ENCODE measurements at places on chromosomes 12 and 14. TPM values are rescaled to one million over a fixed set of nuclear protein-coding genes. Genes with fewer than 3 reads are reported as not detected.
A peak's percentile ranks its signal among the peaks of the same experiment; 100 is the strongest.

ATP5F1B gene
- 1,064 TPM for total RNA-seq

LMO3 gene
- total RNA-seq = 22.2 TPM

MGST1 gene
- total RNA-seq = 285 TPM

DNA sequence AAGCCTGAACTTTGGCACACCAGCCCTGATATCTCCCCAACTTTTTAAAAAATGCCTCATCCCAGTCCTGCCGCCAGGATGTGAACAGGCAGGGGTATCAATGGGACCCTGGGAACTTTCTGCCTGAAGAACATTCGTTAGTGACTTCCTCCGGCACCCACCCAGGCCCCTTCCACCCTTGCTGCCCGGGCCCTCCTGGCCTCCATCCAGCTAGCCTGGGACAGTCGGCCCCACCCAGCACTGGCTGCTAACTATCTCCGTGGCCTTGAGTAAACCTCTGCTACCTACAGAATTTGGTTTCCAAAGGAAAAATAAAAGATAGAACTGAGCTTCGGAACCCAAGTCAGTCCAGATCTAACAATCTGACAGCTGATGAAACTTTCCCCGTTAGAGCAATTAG is 14.3 kb downstream of the SCARB1 start:
- H3K27me3 ChIP-seq = no peaks in the 10 kb centered on the region
- H3K36me3 ChIP-seq = peaks cover 8% of the 10 kb centered on the region
- peaks cover 2% of the 10 kb centered on the region for H3K4me1 ChIP-seq

- H3K4me1 ChIP-seq = peaks cover 23% of the 10 kb centered on the region
- DNase-seq = no peak
- peak overlapping the region; percentile 16 for H3K4me3 ChIP-seq
- peaks cover 10% of the 10 kb centered on the region for H3K27me3 ChIP-seq
These were observed 226.2 kb upstream of the LHX5 start for GRCh38 chr12:113697651-113698509.

Data from WTC11 (cell line).